ENCODE measurements at places on chromosomes 4 and X.

- DNase-seq: no peak
Observed at GRCh38 chr4:152155070-152155469, 380.8 kb downstream of the FBXW7 start.

GRCh38 chr4:75834772-75835154 is 67.5 kb downstream of the PPEF2 start:
- no peak for DNase-seq

- no peak for DNase-seq
Observed at GRCh38 chr4:48175328-48175727, 41.3 kb upstream of the TXK start.

GRCh38 chr4:36332782-36333131 is 51.3 kb downstream of the DTHD1 start:
- no peak for DNase-seq

DNA sequence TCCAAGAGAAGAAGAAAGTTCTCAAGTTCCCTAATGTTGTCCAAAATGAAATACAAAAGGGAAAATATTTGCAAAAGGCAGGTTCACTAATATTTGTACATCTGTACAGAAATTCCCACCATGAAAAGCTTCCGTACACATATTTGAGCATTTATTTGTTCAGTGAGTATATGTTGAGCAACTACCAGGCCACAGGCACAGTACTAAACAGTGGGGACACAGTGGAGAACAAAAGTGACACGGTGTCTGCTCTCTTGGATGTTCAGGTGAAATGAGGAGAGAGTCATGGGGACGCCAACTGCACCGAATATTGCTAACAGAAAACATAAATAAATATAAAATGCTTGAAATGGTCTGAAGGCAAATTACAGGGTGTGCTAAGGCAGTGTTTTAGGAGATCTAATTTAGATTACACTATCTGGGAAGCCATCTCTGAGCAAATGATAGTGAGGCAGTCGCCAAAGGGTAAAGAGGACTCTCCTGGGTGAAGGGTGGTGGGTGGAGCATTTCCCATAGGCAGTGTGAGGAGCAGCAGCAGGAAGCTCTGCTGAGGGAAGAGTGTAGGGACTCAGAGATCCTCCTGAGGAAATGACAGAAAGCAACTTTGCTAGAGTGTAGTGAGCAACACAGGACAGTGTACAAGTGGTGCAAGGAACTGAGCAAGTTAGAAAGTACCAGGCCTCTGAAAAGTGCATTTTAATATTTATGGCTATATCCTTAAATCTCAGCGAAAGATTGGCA is 375.2 kb downstream of the GALNTL6 start:
- no peak for DNase-seq

DNA sequence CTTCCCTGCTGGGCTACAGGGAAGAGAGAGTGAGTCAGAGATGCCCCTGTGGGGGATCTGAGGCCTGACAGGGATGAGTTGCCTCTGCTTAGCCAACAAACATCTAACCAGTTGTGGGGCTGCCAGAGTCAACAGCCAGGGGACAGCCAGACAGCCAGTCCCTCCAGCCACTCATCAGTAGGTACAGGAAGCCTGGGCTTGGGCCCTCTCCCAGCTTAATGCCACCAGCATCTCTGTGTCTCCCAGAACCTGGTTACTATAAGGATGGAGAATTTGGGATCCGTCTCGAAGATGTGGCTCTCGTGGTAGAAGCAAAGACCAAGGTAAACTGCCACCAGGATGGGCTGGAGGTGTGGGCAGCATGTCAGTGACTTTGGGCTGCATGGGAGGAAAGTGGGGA is 17.3 kb upstream of the SASH3 start:
- DNase-seq: no peak

DNA sequence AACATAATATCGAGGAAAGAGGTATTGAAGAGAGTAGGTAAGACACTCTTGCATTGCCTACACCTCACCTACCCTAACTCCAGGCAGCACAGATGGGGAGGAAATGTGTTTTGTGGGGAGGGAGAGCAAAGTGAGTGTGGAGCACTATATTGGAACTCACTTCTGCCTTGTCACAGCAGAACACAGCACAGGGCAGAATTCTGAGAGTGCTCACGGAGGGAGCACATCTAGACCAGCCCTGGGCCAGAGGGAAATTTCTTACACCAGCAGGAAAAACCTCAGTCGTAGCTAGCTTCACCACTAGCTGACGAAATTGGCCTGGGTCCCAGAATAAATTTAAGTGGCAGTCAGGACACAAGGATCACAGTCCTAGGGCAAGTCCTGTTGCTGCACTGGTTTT is 517.3 kb downstream of the TMA16 start:
- no peak for DNase-seq

DNA sequence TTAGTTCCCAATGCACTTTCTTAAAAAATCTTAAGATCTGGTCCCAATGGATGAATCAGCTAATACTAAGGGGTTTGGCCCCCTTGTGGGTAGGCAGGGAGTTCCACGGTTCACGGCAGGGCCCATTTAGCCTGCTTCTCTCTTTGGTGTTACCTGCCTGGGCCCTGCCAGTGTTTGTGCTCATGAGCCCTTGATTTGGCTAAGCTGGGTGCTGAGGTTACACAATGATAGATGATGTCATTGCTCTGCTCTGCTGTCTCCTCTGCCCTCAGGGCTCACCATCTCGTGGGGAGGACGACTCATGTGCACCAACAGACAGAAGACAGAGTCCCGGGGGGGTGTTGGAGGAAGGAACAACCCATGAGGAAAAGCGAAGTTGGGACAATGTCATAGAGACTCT is 24.4 kb downstream of the RTL5 start:
- DNase-seq: no peak

DNA sequence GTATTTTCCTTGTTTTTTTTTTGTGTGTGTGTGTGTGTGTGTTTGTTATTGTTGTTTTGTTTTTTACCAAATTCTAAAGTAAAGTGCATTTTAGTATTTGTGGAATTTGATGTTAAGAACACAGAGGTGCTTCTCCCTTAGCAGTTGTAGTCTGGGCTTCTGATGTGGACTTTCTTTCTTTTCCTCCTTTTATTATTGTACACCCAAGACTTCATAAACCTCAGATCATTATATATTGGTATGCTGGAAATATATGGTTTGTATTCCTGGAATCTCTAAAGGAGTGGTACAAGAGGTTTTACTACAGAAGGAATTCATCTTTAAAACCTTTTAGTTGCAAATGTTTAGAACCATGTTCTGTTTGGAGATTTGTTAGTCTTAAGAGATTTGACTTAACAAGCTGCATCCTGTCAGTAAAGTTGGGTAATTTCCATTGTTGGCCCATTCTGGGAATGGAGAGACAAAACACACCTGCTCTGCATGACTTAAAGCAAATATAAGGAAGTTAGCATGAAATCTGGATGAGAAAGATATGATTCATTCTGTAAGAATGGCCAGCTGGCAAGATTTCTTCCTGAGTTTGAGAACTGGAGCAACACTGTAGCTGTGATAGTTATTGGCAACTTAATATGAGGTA is 64.0 kb downstream of the SMAD1 start:
- DNase-seq: no peak

DNA sequence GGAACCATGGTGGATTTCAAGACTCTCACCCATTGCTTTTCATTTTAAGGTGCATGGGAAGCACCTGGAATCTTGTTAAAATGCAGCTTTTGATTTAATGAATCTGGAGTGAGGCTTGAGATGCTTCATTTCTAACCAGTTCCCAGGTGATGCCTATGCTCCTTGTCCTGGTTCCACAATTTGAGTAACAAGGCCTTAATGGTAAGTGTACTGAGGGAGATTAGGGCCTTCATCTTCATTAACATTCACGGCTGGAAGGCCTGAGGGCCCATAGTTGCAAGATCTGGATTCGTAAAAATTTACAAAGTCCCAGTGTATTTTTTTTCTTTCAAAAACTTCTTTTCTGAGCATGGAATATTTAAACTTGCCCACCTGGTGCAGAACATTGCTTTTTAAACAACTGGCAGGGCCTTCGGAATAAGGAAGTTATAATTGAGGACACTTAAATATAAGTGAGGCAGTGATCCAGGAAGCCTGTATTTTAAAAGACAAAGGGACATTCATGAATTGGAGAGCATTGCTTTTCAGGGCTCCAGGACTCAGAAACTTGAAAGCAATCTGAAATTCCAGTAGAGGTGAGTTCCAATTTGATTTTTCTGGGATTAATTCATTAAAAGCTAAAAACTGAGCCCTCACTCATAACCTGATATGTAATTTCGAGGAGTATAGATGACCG is 77.8 kb downstream of the NPNT start:
- DNase-seq: no peak

DNA sequence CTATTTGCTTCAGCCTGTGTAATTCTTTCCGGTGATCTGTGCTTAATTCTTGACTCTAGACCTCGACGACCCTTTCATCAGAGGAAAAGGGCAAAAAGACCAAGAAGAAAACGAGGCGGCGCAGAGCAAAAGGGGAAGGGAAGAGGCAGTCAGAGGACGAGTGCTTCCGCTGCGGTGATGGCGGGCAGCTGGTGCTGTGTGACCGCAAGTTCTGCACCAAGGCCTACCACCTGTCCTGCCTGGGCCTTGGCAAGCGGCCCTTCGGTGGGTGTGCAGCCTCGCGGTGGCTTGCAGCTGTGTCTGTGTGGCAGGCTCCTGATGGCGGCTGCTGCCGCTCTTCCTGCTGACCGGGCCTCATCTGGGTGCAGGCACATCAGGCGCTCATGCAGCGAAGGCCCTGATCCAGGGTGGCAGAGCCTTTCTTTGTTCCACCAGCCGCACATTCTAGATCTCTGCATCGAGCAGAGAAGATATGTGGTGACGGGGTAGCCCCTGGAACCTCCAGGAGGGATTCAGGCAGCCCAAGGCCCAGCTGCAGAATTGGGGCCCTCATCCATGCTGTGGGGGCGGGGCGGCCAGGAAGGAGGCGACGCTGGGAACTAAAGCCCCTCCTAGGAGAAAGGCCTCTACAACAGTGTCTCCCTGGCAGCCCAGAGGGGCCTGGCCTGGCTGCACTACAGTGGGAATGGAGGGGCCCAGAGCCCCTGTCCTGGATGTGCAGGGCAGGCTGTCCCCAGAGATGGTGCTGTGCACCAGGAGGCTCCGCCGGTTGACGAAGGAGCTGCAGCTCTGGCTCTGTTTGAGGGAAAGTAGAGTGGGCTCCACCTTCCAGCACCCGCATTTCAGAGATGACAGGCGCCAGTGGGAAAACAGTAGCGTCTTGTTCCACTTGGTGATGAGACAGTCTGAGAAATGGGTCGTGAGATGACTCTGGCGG is 32.1 kb downstream of the NELFA start:
- no peak for DNase-seq

DNA sequence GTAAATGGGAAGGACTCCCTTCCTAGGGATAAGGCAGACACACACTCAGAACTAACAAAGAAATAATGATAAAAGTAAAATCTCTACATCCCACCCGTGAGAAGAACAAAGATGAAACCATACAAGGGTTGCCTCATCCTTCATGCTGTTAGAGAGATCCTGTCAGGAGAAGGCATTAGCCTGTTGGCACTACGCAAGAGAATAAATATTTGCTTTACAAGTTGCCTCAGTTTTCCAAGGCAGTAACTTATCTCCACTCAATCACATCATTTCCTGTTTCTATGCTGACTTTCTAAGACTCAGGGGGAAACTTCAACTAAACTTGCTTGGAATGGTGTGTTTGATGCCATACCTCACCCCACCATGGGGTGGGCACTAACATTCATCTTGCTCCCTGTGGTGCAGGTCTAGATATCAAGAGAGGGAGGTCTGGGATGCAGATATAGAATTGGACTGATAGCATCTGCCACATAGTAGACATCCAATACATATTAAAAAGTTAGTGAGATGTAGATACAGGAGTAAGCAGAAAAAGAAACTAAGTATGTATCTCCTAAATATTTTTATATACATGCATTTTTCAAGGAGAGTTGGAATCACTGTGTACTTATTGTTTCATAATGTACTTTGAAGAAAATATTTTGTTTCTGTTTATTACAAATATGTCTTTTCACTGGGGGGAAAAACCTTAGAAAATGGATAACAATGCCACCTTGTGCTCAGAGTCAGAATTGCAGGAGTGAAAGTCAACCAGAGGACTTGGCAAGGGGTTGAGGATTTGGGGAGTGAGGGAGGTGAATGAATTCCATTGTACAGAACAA is 57.2 kb upstream of the BEX4 start:
- peak; percentile 40 for DNase-seq

- DNase-seq: no peak
Observed at GRCh38 chr4:48432017-48432416, 51.1 kb upstream of the SLC10A4 start.

DNA sequence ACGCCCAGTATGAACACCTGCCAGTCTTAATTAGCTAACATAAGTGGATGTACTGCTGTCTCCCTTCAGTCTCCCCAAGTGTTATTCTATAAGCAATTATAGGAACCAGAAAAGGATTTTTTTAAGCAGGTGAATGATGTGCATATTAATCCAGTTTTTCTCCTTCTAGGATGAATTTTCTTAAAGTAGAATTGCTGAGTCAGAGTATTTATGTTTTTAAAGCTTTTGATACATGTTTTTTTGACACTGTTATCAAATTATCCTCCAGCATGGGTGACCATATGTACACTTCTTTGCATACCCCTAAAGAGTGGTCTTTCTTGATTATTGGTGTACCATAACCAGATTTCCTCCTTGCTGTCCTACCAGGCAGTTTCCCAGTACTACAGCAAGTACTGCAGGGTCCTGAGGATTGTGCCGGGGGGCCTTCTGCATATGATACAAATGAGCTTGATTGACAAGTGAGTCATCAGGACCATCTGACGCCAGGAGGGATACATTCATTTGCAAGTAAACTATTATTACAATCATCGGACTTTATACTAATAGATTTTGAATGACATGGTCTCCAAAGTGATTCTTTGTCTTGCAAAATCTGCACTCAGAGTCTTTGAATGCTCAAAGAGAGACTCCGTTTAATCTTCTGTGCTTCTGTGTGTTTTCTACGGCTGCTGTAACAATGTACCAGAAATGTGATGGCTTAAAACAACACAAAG is 10.7 kb upstream of the PCYT1B start:
- no peak for DNase-seq

- no peak for DNase-seq
Observed at GRCh38 chr4:166422475-166422874, 549.4 kb downstream of the TLL1 start.

GRCh38 chr4:144465546-144465945 is 180.4 kb upstream of the HHIP start:
- no peak for DNase-seq

GRCh38 chr4:38612646-38613414 is 51.2 kb upstream of the KLF3 start:
- peak; percentile 13 for DNase-seq

GRCh38 chrX:7730071-7730470 is 112.9 kb upstream of the VCX start:
- no peak for DNase-seq

GRCh38 chr4:177308847-177309521 is 690 bp upstream of the NEIL3 start:
- no peak for DNase-seq

DNA sequence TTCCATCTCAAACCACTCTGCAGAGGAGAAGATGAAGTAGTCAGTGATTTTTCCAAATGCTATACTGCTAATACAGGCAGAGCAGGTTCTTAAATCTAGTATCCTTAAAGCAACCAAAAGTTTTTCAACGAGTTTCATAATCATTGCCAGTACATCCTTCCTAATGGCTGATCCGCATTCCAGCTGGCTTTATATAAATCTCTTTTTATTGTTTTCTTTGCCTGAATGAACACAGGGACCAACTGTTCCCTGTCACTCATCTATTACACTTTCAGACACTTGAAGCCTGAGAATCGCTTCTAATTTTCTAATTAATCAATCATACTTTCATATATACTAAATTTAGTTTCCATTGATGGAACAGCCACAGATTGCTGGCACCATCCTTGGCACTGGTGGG is 508.6 kb downstream of the RAB28 start:
- no peak for DNase-seq
